ENCODE measurements at places on chromosomes 16 and 17.

DNA sequence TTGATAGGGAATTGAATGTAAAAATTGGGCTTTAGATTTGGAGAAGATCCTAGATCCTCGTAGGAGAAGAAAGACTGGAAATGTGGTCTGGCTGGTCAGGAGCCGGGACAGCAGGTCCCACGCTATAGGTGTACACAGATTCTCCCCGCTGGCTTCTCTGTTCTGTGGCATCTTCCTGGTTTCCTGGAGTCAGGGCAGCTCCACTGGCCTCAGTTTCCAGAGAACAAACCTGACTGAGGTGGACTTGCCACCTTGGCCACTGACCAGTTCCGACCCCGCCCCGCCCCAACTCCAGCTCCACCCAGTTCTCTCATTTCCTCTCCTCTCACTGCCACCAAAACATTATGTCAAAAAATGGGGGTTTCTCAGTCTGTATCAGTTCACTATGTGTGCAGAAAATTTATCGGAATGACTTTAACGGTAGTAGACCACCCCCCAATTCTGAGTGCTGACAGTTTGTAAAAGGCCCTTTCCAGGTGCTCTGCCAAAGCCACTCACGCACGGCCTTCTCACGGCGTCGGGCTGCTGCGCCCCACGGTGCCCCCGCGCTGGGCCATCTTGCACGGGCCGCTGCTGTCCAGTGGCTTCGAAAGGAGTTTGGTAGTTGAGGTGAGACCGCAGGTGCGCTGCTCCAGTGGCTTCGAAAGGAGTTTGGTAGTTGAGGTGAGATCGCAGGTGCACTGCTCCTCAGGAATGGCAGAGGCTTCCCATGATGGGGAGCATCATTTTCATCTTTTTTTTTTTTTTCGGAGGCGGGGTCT lies 161.4 kb upstream of the CHMP6 start:
- no peak for DNase-seq

- no peak for DNase-seq
These were observed 31.4 kb downstream of the YWHAE start for GRCh38 chr17:1368588-1368987.

GRCh38 chr16:715477-716199 lies 720 bp downstream of the METRN start:
- DNase-seq, result no peak

GRCh38 chr17:57154921-57155320 lies 69.9 kb downstream of the AKAP1 start:
- DNase-seq, result no peak

DNA sequence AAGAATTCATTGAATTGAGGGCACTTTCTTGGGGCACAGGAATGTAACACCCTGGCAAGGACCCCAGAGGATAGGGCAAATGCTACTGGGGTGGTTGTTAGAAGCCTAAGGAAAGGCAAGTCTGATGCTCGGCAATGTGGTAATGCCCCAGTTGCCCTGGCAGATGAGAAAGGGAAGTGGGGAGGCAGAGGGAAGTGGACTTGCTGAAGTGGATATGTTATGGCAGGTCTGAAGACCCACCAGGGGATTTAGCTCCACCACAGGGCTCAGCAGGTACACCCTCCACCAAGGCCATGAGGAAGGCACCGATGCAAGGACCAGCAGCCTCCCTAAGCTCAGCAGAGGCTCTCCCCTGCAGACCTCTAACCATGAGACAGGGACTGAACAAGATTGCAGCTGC lies 184.8 kb downstream of the IRX5 start:
- no peak for DNase-seq

- no peak for DNase-seq
These were observed 6.0 kb upstream of the EZH1 start for GRCh38 chr17:42750739-42751344.

DNA sequence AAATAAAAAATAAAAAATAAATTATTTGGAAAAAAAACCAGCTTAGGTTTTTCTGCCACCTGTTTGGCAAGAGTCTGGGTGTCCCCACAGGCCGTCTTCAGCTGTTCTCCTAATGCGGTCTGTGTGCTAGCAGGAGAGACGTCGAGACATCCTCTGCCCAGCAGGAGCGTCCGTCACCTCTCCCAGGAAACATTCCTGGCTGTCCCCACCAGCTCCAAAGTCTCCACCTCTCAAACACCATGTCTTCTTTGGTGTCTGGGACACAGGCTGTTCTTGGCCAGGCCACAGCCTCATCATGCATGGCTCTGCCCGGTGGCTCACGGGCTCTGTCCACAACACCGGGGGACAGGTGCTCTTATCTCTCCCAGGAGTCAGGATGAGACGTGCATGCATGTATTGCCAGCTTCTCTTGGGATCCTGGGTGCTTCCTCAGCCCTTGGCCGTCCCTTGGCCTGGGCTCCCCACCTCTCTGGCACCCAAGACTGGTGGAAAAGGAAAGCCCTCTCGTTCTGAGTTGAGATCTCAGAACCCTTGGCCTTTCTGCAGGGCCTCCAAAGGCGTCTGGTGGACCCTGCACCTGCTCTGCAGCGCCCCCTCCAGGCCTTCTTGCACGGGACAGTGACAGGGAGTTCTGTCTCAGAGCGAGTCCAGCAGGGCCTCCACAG lies 84.9 kb upstream of the CBX4 start:
- DNase-seq, result no peak

DNA sequence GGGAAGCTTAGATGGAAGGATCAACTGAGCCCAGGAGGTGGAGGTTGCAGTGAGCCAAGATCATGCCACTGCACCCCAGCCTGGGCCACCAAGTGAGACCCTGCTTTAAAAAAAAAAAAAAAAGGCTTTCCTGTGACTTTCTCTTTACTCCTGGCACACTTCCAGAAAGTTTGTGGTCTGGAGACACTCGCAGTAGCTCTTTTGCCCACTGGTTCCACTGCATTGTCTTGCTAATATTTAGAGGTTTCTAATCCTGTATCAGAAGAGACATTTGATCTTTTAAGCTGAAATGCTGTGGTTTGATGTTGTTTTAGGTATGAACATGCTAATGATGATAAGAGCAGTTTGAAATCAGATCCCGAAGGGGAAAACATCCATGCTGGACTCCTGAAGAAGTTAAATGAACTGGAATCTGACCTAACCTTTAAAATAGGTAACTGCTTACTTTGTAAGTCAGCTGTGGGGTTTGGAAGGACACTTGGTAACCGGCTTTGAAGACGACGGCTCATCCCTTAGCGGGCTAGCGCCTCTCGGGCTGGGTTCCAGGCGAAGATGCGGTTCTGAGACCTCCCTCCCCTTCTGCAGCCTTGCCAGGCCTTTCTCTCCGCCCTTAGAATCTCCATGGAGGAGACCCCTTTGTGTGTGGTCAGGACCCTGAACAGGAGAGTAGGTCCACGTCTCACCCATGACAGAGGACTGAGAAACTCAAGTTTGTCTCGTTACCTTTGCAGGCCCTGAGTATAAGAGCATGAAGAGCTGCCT lies 23.1 kb downstream of the NTAN1 start:
- DNase-seq, result no peak

GRCh38 chr16:82675300-82675699 lies 48.5 kb downstream of the CDH13 start:
- no peak for DNase-seq

DNA sequence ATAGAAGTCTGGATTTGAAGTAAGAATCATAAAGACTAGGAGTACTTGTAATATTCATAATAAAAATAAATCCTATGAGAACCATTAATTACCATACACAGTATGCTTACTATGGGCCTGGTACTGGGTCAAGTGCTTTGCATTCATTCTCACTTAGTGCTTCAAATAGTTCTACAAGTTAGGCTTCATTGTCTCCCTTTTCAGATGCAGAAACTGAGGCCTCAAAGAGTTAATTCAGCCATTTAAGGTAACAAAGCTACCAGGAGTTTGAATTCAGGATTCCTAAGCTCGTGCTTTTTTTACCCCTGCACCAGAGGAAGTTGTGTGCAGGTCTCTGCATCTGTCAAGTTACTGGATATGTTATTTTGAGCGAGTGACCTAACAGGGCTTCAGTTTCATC lies 1098.4 kb upstream of the EEF2KMT start:
- no peak for DNase-seq
